ENCODE measurements at places on chromosomes 7 and 10. TPM values are rescaled to one million over a fixed set of nuclear protein-coding genes. Genes with fewer than 3 reads are reported as not detected.

The SPDYE2 gene
- total RNA-seq: not detected

The TEX36 gene
- total RNA-seq: not detected

The ZNF716 gene
- not detected for total RNA-seq

The ERVW-1 gene
- total RNA-seq: not detected

The GLI3 gene
- 0.33 TPM for total RNA-seq

The TBX20 gene
- total RNA-seq: 2.4 TPM

The SLC13A1 gene
- total RNA-seq: not detected

The OR6B1 gene
- total RNA-seq: not detected

The INMT gene
- total RNA-seq: not detected

The MPP7 gene
- total RNA-seq: 0.24 TPM

The PSMG3 gene
- total RNA-seq: 115 TPM

The HPSE2 gene
- not detected for total RNA-seq

The CYP2C9 gene
- not detected for total RNA-seq

The SLC26A5 gene
- not detected for total RNA-seq

The TMEM139 gene
- total RNA-seq: 1.1 TPM

The PRKG1 gene
- not detected for total RNA-seq

The PALD1 gene
- total RNA-seq: 6.5 TPM

The SEMA3D gene
- total RNA-seq: 0.05 TPM

The NME8 gene
- total RNA-seq: not detected

The GPR15LG gene
- not detected for total RNA-seq

The CLDN4 gene
- 4.9 TPM for total RNA-seq

The SRRM3 gene
- 5.6 TPM for total RNA-seq

The BRAF gene
- total RNA-seq: 6.4 TPM

The MYH16 gene
- total RNA-seq: 0.87 TPM

The NANOS1 gene
- total RNA-seq: 2.2 TPM

The STOX1 gene
- 0.86 TPM for total RNA-seq

The NXPH1 gene
- total RNA-seq: not detected

The LIPM gene
- total RNA-seq: not detected

The IFIT1B gene
- total RNA-seq: not detected

The SLC18A3 gene
- total RNA-seq: not detected

The BTBD16 gene
- 0.52 TPM for total RNA-seq

The LIPF gene
- total RNA-seq: not detected

The LYZL2 gene
- not detected for total RNA-seq

The AGK gene
- total RNA-seq: 28.4 TPM

The ZNF746 gene
- 17.0 TPM for total RNA-seq

The SPDYE11 gene
- not detected for total RNA-seq

The GRK5 gene
- 12.0 TPM for total RNA-seq

The PPP1R3C gene
- 14.2 TPM for total RNA-seq

The EVX1 gene
- 0.07 TPM for total RNA-seq

The RTKN2 gene
- 1.4 TPM for total RNA-seq

The AS3MT gene
- total RNA-seq: 3.3 TPM

The EGR2 gene
- 0.28 TPM for total RNA-seq

The HOXA1 gene
- total RNA-seq: 4.0 TPM

The CPA2 gene
- 0.08 TPM for total RNA-seq

The TET1 gene
- 0.46 TPM for total RNA-seq

Data from A549 treated with CpdA at 1 μM for 4 hours (cell line).